ENCODE measurements at places on chromosomes 7 and 10.

- no peak for DNase-seq
- H3K27ac ChIP-seq = no peak overlapping the region
- H3K27me3 ChIP-seq = no peaks in the 10 kb centered on the region
- peaks cover 21% of the 10 kb centered on the region for H3K4me1 ChIP-seq
- H3K4me3 ChIP-seq = no peak overlapping the region
Observed at GRCh38 chr7:124800386-124800785, 34.8 kb upstream of the GPR37 start.

- H3K4me1 ChIP-seq = peaks cover 10% of the 10 kb centered on the region
- H3K4me3 ChIP-seq = no peak overlapping the region
- H3K27me3 ChIP-seq = no peaks in the 10 kb centered on the region
- H3K36me3 ChIP-seq = no peaks in the 10 kb centered on the region
Observed at GRCh38 chr7:71995111-71995510, 417.0 kb downstream of the CALN1 start.

- no peak overlapping the region for H3K27ac ChIP-seq
- no peaks in the 10 kb centered on the region for H3K4me1 ChIP-seq
- H3K4me3 ChIP-seq = no peak overlapping the region
- no peak for DNase-seq
- peaks cover 5% of the 10 kb centered on the region for H3K27me3 ChIP-seq
Observed at GRCh38 chr7:55246171-55246570, 119.0 kb upstream of the LANCL2 start.

DNA sequence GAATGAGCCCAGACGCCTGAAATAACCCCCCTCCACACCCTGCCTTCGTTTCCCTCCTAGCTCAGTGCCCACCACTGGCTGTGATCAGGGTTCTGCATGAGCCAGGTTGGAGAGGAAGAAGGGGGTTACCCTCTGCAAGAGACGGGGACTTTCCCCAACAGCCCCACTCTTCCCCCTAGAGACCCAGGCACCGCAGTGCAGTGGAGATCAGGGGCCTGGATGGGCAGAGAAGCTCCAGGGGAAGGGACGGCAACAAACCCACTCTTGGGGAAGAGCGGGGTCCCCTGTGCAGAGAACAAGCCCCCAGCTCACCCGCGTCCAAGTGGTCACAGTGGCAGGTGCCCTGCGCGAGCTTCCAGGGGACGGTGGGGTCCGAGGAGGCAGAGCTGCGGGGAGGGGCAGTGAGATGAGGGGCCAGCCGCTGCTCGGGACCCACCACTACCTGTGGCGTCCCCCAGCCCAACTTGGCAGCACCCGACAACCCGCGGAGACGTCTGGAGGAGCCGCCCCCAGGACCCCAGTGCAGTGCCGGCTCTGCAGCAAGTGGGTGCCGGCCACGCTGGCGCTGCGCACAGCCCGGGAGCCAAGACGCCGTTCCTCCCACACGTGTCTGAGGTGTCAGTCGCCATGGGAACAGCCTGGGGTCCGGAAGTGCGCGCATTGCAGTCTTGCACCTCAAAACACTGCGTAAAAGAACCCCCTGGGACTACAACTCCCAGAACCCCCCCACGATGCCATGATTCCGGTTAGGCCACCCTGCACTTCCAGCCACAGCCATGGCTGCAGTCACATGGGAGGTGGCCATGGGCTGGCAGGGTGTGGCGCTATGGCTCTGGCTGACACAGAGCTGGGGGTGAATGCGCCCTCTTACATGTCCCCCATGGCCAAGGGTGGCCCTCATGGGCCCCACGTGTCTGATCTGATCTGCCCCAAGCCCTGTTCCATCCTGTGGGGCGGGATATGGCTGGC, 45.8 kb upstream of the WIPI2 start:
- H3K27ac ChIP-seq = no peak overlapping the region
- no peaks in the 10 kb centered on the region for H3K36me3 ChIP-seq
- H3K4me3 ChIP-seq = no peak overlapping the region
- H3K4me1 ChIP-seq = no peaks in the 10 kb centered on the region
- no peak for DNase-seq

DNA sequence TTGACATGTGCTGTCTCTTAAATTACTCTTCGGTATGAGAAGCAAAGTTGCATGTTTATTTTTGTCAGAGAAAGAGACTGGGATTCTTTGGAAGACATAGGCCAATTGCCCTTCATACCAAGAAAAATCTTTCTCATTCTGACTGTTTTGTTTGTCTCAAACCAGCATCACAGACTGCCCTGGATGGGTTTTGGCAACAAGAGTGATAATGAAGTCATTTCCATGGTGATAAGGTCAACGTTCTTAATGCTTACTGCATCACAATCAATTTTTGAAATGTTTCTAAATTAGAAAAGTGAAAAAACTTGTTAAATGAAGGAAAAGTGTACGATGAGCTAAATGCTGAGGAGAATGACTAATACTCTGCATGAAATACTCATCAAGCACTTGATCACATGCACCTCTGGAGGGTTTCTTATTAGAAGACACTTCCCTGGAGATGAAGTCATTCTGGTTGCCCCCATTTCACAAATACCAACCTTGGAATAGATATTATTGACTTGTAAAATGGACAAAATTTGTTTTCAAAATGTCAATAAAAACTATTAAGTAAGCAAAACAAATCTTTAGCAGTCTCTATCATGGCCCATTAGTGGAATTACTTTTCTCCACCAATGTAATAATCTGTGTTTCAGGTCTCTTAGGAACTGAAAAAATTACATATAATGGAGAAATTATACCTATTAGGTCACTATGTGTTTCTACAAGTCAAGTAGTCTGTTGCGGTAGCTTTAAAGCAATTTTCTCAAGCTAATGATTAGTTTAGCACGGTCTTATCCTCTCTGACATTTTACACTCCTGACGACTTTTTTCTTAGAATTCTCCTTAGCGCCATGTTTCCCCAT, 19.9 kb upstream of the SEC61G start:
- H3K27me3 ChIP-seq = peaks cover 3% of the 10 kb centered on the region
- no peak for DNase-seq
- H3K27ac ChIP-seq = no peak overlapping the region

DNA sequence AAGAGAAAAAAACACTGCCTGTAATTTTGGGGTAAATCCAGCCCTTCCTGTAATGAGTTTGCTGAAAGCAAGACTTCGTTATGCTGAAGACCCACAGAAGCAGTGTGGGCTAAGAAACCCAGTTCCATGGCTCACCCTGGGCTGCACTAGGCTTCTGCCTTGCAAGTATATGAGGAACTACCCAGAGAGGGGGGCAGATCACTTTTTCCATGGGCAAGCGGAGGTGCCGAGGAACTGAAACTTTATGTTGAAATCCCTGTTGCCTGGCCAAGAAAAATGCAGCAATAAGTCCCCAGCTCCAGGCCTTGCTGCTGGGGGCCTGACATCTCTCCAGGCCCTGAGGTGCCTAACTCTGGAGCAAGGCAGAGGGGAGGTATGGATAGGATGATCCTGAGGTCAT, 8.5 kb downstream of the RASSF4 start:
- no peaks in the 10 kb centered on the region for H3K27me3 ChIP-seq
- H3K36me3 ChIP-seq = peaks cover 6% of the 10 kb centered on the region
- no peak overlapping the region for H3K4me3 ChIP-seq
- DNase-seq = no peak
- no peak overlapping the region for H3K27ac ChIP-seq
- H3K4me1 ChIP-seq = peaks cover 28% of the 10 kb centered on the region

Measured in progenitor cell of endocrine pancreas (in vitro differentiated cells).